Fibroblast of skin of right quadriceps (primary cell): ENCODE measurements at places on chromosomes 13 and 19.
A peak's percentile ranks its signal among the peaks of the same experiment; 100 is the strongest.

GRCh38 chr13:21014502-21015170 lies 46.8 kb downstream of the LATS2 start:
- peak; percentile 71 for DNase-seq

GRCh38 chr13:95145587-95145986 lies 155.7 kb downstream of the ABCC4 start:
- no peak for DNase-seq

- no peak for DNase-seq
These were observed 332.2 kb upstream of the SGCG start for GRCh38 chr13:22848539-22849052.

DNA sequence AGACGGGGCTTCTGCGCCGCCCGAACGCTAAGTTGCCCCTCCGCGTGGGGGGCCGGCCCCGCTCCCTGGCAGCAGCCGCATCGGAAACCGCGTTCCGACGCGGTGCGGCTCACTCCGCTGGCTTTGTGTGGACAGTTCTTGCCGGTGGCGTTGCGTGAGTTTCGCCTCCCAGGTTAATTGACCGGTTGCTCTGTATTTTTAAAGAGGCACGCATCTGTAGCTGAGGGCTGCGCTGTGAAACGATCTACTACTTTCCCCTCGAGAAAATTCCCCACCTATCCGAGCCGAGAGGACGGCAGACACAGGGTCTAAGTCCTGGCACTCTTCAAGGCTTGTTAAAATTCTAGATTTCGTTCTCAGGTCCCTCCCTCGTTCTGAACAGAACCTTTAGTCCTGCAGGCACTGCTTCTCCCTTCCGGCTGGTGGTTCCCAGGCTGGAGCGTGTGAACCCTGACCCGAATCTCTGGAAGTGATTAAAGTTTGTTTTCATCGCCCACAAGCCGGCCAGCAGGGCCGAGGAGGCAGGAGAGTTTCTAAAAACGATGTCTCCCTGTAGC lies 933 bp downstream of the ARHGEF7 start:
- peak; percentile 72 for DNase-seq

GRCh38 chr13:45370922-45371406 lies 30.0 kb upstream of the TPT1 start:
- peak; percentile 83 for DNase-seq

- DNase-seq = no peak
These were observed 1.9 kb upstream of the RABAC1 start for GRCh38 chr19:41960973-41961372.

DNA sequence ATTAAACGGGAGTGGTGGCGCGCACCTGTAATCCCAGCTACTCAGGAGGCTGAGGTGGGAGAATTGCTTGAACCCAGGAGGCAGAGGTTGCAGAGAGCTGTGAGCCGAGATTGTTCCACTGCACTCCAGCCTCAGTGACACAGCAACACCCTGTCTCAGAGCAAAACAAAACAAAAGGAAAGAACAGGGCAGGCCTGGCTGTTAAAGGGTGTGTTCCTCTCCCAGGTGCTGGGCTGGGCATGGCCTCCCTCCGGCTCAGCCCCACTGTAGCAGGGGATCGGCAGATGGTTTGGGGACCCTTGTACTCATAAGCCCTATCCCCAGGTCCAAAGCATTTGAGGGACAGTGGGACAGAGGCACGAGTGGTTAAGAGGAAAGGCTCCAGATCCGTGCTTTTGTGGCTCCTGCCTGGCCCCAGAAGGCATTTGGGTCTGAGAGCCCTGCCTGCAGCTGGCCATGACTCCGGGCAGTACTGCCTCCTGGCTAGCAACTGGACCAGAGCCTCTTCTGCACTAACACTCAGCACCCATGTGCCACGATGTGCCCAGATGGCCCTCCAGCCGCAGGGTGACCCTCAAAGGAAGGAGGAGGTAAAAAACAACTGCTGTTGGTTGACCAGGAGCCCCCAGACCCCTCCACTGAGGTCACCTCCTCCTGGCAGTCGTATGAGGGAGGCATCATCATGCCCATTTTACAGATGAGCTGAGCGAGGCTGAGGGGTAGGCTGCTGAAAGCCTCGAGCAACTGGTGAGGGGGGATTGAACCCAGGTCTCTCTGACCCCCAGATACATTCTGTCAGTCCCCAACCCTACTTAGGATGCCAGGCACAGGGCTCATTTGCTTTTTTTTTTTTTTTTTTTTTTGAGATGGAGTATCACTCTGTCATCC lies 10.0 kb downstream of the RFX1 start:
- no peak for DNase-seq

DNA sequence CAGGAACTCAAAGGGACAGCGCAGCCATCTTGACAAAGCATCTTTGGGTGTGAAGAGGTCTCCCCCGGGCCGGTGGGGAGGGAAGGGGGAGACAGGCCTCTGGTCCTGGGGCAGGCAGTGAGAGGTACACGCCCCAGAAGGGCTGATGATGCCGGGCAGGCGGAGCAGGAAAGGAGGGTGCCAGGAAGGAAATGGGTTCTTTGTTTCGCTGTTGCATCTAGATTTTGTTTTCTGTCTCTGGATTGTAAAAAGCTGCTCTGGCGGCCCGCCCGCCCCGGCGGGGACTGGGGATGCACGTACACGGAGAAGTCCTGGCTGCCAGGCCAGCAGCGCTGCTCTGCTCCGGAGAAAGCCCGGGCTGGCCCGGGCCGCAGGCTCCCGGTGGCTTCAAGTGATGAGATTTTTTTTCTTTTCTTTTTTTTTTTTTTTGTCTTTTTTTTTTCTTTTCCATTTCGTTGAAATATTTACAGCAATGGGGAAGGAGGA lies 13.2 kb upstream of the ASF1B start:
- peak; percentile 35 for DNase-seq

DNA sequence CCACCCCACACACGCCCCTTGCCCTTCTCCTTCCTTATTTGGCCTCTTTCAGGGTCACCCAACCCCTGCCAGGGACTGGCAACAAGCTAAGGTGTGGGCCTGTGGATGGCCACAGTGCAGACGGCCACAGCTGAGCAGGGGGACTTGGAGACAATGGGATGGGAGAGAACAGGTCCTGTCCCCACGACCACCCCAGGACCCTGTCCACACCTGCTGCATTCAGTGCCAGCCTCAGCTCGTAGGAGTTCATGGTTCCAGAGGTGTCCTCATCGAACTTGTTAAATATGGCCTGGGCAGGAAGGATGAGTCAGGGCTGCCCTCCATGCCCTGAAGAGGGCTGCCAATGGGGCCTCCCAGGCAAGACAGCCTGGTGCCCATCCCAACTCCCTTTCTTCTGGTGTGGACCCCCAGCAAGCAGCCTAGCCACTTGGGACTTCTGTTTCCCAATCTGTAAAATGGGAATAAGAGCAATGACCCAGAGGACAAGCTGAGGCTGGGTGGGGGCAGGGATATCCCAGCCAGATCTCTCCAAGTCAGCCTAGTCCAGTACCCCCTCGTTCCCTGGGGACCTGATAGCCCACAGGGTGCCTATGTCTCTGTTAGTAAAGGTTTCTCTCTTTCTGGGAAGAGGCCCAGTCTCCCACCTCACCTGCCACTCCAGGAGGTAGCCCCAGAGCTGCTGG lies 10.6 kb downstream of the CAPN12 start:
- no peak for DNase-seq

GRCh38 chr13:93320942-93321341 lies 94.3 kb downstream of the GPC6 start:
- DNase-seq = peak; percentile 60

DNA sequence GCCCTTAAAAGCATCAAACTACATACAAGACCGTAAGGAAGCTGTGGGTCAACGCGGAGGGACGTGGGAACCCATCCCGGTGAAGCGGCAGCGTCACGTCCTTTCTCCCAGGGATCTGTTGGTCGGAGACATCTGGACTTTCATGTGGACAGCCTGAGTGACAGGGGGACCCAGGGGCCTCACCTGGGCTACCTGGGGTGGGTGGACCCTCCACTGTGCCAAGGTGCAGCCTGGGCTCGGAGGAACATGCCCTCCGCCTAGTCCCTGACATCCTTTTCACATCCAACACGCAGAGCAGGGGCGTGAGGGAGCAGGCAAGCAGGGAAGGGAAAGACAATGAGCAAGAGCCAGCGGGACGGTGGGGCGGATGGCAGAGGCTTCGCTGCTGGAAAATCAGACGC lies 13.8 kb upstream of the GARIN5A start:
- DNase-seq = no peak

DNA sequence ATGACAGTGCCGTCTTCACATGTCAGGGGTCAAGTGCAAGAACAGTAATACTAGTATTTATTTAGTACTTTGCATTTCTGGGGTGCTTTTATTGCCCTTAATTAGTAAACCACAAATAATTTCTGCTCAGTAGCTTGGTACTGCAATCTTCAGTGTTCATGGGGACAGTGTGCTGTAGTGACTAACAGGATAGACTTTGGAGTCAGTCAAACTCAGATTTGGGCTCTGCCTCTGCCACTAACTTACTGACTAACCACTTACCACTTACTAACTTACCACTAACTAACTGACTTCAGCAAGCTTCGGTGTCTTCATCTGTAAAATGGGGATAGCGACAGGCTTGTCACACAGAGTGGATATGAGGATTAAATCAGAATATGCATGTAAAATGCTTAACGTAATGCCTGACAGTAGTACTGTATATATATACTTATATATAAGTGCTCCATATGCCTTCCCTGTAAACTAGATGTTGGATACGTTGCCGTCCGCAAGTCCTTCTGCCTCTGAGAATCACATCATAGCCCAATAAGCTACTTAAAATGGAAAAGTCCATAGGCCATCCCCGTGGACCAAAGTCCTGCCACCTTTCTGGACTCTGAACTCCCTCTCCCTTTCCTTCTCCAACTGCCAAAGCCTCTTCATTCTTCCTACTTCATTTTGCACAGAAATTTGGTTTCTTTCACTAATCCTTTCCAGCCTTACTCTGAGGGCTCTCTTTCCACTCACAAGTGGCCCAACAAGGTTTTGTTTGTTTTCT lies 158.1 kb downstream of the ZIC5 start:
- peak; percentile 7 for DNase-seq

DNA sequence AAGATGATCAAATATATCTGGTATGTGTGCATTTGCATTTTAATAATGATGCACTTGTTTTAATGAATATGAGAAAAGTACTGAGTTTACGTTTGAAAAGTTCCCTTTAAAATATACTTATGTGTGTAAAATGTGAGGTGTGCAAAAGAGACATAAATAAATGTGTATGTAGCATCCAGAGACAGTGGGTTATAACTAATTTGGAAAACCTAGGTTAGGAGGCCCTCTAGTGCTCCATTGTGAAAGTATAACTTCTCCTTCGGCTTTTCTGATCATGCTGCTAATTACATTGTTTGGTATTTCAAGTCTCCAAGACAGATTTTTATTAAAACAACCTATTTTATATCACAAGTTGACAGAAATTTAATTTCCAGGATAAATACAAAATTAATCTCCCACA lies 30.1 kb downstream of the SCEL start:
- DNase-seq = peak; percentile 28

- DNase-seq = no peak
These were observed 795 bp downstream of the JOSD2 start for GRCh38 chr19:50510121-50510670.

- no peak for DNase-seq
These were observed 149.2 kb downstream of the MIPEP start for GRCh38 chr13:23740002-23740401.

DNA sequence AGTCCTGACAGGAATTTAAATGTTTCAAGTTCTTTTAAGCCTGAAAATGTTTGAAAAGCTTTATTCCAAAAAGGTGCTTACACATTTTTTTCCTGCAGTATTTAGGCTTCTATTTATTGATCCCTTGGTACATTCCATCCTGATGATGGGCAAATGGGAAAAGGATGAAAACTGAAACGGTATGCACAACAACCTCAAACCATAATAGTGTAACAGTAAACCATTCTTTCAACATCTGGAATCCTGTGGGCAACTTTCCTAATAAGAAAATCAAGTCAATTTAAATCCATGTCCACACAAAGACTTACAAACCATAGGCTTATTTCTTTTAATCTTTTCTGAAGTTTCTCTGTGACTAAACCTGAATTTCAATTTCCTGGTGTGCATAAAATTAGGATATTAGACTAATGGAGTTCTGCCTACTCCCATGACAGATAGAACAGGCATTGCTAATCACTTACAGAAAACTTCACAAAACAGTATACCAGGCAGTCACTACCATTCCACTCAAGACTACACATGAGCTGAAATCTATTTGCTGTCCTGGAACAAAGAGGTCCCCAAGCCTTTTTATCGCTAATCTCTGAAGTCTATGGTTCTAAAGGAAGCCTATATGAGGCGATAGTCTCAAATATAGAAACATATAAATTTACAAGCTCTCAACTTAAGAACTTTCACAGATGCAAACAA lies 103.3 kb downstream of the DLEU7 start:
- peak; percentile 81 for DNase-seq

GRCh38 chr13:32025730-32026129 lies 5.8 kb upstream of the FRY start:
- no peak for DNase-seq

GRCh38 chr19:15441317-15441716 lies 8.4 kb downstream of the WIZ start:
- DNase-seq = no peak

GRCh38 chr13:47334173-47334572 lies 437.3 kb upstream of the HTR2A start:
- peak; percentile 95 for DNase-seq

DNA sequence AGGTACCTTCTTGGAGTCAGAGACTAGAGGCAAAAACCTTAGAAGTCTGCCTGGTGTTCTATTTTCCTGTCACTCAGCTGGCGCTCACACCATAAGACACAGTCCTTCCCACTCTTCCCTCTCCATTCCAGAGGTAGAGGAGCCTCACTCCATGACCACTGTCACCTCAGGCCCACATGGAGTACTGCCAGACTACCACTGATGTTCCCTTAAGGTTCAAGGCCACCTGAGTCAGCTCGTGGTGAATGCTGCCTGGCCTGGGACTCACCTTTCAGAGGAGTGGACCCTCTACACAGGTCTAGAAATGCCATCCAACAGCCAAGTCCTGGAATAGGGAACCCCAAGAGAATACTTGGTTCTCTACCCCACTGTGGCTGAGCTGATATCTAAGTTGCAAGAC lies 29.9 kb downstream of the RGCC start:
- DNase-seq = no peak

DNA sequence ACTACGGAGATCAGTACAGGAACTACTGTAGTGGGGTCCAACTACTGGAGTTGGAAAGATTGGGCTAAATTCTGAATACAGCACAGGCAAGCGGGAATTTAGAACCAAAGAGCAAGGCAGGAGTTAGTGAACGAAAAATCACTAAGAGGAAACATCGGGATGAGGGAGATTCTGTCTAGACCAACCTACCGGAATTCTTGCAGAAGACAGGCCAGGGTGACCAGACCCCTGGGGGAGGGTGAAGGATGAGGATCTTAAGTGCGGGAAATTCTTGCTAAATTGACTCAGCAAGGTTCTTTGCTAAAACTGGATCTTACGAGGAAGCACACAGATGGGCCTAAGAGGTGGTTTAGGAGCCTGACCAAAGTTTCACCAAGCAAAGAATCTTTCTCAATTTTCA lies 13.2 kb upstream of the PSPC1 start:
- no peak for DNase-seq

DNA sequence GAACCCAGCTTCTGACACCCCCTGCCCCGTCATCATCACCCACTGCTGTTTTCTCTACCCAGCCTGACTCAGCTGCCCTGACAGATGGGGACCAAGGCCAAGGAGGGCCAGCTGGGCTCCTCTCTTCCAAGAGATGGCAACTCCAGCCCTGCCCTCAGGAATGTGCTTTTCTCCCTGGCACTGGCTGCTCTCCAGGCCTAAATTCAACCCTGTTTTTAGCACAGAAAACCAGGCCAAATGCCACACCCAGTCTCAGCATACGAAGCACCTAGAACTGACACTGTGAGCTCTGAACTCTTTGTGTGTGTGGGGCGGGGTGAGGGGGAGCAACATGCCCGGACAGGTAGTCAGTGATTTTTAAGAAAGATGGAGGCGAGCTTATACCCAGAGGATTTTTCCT lies 23.4 kb upstream of the IGFL1 start:
- no peak for DNase-seq
